WTC11 (cell line): ENCODE measurements at places on chromosomes 4 and X. TPM values are rescaled to one million over a fixed set of nuclear protein-coding genes. Genes with fewer than 3 reads are reported as not detected.
A peak's percentile ranks its signal among the peaks of the same experiment; 100 is the strongest.

DNA sequence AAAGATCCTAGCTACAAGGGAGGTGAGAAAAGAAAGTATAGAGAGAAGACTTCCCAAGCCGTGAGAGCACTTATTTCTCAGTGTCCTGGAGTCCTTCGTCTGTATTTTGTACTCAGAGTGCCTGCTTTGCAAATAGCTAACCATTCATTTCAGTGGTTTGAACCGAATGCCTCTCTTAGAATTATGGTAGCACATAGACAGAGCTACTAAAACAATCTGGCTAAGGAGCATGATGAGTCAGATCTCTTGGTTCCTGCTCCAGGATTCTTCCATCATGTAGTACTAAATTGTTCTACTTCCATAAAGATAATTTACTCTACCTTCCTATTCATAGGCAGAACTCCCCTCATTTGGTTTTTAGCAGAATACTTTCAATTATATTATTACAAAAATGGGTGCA, 946.6 kb downstream of the STIM2 start:
- no peak for DNase-seq

DNA sequence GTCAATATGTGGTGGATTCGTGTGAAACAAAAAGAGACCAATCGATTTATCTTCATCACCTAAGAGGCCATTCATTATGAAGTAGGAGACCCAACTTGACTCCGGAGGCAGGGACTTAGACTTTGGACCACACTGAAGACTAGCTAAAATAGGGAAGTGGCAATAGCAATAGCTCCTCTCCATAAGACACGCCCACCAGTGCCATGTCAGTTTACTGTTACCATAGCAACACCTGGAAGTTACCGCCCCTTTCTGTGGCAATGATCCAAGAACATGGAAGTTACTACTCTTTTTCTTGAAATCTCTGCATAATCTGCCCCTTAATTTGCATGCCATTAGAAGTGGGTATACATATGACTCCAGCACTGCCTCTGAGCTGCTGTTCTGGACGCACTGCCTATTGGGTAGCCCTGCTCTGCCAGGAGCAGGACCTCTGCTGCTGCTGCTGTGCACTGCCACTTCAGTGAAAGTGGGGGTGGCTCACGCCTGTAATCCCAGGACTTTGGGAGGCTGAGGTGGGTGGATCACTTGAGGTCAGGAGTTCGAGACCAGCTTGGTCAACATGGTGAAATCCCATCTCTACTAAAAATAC, 163.2 kb downstream of the PRKX start:
- no peak for DNase-seq

DNA sequence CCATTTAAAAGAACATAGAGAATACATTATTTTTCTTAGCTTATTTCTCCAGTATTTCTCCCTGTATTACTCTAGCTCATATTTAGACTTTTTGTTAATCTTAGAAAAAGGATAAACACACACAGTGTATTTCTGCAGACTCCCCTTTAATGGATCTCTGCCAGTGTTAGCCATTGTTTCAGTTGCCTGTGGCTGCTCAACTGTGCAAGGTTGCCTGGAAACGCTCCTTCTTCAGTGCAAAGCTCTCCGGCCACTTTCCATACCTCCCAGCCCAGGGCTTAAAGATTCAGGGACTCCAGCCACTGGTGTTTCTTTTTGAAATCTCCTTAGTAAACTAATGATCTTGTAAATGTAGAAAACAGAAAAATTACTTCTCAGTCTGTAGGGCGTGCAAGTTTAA, 104.9 kb downstream of the SLIT2 start:
- DNase-seq, result no peak

GRCh38 chr4:99185581-99185980, 33.5 kb downstream of the ADH6 start:
- DNase-seq, result no peak

DNA sequence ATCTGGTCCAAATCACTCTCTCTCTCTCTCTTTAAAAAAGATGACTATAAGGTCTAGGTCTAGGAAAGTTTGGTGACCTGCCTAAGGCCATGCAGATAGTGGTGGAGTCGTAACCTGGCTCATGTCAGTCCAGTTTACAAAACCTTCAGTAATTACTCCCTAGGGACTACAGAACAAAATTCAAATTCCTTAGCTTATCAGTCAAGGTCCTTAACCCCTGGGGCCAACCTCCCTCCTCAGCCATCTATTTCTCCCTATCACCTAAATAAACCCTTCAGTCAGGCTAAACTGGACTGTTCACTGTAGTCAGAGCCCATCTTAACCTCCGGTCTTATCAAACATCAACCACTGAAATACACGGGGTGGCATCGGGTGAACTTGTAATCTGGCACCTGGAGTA, 68.9 kb downstream of the MAP3K15 start:
- no peak for DNase-seq

GRCh38 chr4:22635692-22636091, 57.0 kb upstream of the GBA3 start:
- peak; percentile 28 for DNase-seq

DIPK2B gene
- not detected in 3 replicates for total RNA-seq
